Activated CD8-positive, alpha-beta memory T cell treated with anti-CD3 and anti-CD28 coated beads, Interleukin-2, amount 50 U/mL, for 4 hours (primary cell): ENCODE measurements at places on chromosomes 16 and 17.

- peak; percentile 13 for DNase-seq
These were observed 16.3 kb upstream of the DPEP1 start for GRCh38 chr16:89596957-89597649.

DNA sequence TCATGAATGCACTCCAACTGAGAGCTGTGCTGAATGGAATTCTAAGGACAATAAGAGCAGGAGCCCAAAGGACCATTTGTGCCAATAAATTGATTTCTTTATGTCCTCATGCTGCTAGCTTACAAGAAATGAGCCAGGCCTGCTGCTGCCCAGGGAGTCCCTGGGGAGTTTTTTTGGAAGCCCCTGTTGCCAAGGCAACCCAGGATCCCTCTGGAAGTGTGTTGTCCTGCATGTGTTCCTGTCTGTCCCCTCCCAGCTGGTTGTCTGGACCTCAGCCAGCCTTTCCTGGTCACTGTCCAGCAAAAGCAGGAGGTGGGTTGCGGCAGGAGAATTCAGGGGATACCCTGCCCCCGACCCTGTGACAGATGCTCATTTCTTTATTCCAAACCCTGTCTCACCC, 51.0 kb upstream of the GPRC5B start:
- no peak for DNase-seq

DNA sequence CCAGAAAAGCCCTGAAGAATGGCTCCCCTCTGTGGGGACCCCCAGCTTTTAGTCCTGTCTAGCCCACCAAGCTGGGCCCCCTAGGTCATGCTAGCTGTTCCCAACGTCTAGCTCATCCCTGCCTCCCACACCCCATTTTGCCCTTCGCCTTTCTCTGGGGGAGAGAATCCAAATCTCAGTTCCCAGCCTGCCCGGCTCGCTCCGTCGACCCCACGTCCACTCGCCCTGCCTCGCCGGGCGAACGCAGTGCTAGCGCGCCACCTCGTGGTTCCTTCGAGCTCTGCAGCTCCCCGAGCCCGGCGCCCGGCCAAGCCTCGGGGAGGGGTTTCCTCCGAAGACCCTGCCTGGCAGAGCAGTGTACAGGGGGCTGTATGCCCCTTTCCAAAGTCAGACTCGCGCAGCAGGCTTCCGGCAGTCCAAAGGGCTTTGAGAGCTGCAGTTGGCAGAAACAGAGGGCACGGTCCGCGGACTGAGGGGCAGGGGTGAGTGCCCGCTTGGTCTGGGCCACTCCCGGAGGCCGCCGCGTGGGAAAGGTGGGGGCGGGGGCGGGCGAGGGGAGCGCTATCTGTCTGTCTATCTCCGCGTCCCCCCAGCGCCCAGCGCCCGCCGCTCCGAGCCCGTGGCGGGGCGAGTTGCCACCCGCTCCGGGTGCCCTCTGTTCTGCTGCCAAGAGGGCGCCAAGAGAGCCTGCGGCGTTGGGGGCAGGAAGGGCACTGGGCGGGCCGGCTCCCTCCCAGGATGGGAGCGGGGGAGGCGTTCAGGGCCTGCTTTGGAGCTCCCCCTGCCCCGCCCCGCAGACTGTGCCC, 1.7 kb upstream of the DLX3 start:
- DNase-seq, result peak; percentile 72

- DNase-seq, result peak; percentile 30
These were observed at the start of gene OTOA for GRCh38 chr16:21663889-21664647. Gene OTOA (plus strand): TSS chr16:21663968. CDS start chr16:21678515, 14,547 bp downstream.

GRCh38 chr17:57408071-57408811, 151.9 kb downstream of the MSI2 start:
- no peak for DNase-seq

- no peak for DNase-seq
These were observed 21.3 kb upstream of the CRYBA1 start for GRCh38 chr17:29225396-29225795.

DNA sequence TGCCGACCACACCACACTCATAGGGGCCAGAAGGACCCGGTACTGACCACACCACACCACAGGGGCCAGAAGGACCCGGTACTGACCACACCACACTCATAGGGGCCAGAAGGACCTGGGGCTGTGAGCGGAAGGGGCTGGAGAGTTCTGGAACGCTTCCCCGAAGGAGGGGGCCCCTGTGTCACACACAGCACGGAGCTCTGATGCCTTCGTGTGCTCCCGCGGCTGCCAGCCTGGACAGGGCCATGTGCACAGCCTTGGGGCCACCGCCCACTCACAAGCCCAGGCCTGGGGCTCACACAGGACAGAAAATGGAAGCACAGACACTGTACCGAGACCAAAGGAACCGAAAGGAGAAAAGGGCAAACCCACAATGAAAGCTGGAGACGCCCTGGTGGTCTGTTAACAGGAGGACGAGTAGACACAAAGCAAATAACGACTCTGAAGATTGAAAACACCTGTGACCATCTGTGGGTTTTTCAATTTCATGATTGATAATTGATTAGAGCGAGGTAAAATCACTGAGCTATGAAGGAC, 106.5 kb upstream of the METRNL start:
- no peak for DNase-seq

DNA sequence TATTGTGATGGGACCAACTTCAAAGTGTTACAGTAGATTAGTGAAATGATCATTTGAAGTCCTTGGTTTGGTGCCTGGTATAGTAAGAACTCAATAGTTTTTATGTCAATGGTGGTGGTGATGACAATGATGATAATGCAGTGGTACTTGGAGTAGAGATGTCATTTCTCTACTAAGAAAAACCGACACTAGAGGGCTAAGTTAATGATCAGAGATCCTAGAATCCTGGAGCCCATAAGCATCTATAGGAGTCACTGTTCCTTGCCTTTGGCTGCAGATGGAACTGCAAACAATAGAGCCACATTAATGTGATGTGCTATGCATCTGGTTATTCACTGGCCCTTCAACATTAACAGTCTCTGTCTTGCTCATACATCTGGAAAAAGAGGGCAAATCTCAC, 103.8 kb downstream of the ANKFN1 start:
- DNase-seq, result no peak

- DNase-seq, result no peak
These were observed 39.8 kb downstream of the NF1 start for GRCh38 chr17:31134576-31134975.

DNA sequence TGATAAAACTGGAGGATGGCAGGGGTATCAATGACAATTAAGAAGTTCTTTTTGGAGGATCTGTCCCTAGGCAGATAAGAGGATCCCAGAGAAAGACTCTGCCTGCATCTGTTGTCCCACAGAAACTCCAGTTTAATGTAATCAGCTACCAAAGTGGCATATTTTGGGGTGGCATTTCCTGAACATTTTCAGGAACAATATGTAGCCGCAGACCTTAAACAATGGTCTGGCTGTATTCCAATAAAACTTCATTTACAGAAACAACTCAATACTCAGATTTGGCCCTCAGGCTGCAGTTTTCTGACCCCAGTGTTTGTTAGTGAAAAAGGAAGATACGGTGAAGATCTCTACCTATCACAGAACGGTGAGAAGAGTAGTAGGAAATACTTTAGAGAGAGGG, 46.1 kb downstream of the KCNJ16 start:
- no peak for DNase-seq

- DNase-seq, result no peak
These were observed 308.4 kb downstream of the ZFHX3 start for GRCh38 chr16:72739577-72739976.

GRCh38 chr17:75383842-75384195, 21.7 kb downstream of the GRB2 start:
- DNase-seq, result no peak

DNA sequence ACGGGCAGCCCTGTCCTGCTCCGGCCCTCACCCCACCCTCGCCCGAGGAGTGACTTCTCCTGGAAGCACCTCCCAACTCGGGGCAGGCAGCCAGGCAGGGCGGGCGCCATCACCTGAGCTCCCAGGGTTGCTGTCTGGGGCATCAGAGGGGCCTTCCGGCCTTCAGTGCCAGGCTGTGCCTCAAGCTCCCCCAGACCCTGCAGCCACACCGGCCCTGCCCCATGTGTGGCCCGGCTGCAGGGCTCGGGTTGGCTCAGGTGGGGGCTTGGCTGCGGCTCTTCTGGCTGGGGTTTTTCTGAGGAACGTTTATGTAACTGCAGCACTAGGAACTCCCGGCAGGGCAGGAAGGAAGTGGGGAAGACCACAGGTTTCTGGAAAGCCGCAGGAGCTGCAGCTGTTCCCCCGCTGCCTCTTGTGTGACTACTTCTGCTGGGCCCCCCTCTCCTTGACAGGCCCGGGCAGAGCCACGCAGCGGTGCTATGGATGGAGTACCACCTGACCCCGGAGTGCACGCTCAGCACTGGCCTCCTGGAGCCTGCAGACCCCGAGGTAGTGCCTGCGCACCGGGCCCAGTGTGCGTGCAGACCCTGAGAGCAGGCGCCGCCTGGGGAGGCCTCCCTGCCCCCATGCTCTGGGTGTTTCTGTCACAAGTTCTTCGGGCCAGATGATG, 45.6 kb downstream of the PRMT7 start:
- DNase-seq, result peak; percentile 52

DNA sequence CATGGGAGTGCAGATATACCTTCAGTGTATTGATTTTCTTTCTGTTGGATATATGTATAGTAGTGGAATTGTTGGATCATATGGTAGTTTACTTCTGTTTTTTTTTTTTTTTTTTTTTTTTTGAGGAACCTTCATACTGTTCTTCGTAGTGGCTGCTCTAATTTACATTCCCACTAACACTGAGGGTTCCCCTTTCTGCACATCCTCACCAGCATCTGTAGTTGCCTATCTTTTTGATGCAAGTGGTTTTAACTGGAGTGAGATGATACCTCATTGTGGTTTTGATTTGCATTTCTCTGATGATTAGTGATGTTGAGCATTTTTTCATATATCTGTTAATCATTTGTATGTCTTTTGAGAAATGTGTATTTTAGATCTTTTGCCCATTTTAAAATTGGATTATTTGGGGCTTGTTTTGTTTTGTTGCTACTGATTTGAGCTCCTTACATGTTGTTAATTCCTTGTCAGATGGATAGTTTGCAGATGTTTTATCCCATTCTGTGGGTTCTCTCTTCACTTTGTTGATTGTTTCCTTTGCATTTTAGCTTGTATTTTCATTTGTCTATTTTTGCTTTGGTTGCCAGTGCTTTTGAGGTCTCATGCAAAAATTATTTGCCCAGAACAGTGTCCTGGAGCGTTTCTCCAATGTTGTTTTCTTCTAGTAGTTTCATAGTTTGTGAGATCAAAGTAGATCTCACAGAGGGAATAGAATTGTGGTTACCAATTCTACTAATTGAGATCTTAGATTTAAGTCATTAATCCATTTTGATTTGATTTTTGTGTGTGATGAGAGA, 25.0 kb upstream of the BCAS3 start:
- DNase-seq, result no peak

GRCh38 chr17:63626551-63627180, 4.4 kb downstream of the MAP3K3 start:
- DNase-seq, result no peak

GRCh38 chr17:32266389-32267301, 1.0 kb downstream of the RHBDL3 start:
- peak; percentile 20 for DNase-seq

DNA sequence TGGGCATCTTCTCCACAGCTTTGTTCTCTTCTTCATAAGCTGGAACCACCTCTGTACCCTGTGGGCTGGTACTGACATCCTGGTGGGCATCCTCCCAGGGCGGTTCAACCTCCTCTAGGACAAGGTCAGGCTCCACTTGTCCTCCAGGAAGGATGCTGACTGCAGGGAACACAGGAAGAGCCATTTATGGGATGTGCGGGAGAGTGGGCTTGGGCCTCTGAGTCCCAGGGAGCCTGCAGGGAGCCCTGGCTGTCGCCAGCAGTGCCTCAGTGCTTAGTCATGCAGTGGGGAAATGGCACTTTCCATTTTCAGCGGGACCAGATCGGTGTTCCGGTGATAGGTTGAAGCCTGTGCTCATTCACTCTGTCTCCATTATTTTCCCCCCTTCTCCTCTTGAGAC, 20.5 kb downstream of the CNGB1 start:
- DNase-seq, result no peak

- no peak for DNase-seq
These were observed 16.2 kb upstream of the PVALEF start for GRCh38 chr17:81148986-81149533.

DNA sequence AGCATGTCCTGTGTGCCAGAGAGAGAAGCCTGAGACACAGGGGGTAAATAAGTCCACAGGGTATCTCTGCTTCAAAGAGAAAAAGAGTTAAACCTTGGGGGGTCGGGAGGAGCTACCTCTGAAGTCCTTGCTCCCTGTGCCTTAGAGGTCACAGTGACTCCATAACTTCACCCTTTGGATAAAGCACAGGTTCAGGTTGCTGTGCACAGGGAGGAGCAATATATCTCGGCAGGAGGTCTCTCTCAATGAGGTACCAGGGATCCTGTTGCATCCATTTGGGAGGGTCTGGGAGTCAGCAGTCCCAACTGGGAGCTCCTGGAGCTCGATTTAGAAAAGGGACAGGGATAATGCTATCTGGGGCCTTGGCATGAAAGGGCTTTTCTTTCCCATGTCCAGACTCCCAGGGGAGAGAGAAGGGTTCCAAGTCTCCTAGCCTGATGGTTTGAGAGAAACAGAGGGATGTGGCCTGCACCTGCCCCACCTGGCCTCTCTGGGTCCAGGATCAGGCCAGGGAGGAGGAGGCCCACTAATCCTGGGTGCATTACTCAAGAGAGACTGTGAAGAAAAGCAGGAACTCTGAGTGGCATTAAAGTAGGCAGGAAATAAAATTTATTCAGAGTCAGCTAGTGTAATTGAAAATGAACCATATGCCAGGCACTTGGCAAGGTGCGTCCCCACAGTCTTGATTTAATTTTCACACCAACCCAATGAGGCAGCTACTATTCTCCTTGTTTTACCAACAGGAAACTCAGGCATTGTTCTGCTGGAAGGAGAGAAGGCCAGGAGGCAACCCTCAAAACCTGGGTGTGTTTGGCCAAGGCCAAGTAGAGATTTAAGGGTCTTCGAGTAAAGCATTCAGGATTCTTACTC, 40.7 kb downstream of the CUEDC1 start:
- DNase-seq, result no peak

DNA sequence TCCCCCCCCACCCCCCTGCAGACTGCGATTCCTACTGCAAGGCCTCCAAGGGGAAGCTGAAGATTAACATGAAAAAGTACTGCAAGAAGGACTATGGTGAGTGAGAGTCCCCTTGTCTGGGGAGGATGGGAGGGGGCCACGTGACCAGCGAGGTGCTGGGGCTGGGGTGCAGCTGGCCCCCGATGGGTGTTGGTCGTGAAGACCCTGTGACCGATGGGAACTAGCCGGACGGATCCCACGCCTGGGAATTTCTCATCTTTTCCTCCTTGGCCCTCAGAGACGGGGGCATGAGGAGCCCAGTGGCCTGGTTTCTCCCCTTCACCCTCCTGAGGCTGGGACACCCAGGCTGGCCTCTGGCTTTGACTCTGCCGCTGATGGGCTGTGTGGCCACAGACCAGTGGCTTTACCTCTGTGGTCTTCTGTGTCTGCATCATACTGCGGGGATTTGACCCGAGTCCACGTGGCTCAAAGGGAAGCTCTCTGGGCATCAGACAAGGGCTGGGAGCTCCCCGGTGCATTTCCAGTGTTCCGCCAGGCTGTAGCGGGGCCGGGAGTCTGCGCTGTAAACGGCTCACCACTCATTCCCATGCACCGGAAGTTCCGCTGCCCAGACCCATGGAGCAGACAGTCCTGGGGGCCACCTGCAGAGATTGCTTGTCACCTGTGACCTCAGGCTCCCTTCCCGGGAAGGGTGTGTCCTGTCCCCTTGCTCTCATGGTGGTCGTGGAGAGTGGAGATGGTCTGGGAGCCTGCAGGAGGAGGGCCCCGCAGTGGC, 200.0 kb downstream of the NTN1 start:
- no peak for DNase-seq
